Stimulated activated CD8-positive, alpha-beta memory T cell treated with anti-CD3 and anti-CD28 coated beads, Interleukin-4, amount 100 ng/mL, for 24 hours (primary cell): ENCODE measurements at places on chromosomes 2 and 18.

- no peak for DNase-seq
Observed at GRCh38 chr2:30255466-30256408, 24.4 kb downstream of the LBH start.

DNA sequence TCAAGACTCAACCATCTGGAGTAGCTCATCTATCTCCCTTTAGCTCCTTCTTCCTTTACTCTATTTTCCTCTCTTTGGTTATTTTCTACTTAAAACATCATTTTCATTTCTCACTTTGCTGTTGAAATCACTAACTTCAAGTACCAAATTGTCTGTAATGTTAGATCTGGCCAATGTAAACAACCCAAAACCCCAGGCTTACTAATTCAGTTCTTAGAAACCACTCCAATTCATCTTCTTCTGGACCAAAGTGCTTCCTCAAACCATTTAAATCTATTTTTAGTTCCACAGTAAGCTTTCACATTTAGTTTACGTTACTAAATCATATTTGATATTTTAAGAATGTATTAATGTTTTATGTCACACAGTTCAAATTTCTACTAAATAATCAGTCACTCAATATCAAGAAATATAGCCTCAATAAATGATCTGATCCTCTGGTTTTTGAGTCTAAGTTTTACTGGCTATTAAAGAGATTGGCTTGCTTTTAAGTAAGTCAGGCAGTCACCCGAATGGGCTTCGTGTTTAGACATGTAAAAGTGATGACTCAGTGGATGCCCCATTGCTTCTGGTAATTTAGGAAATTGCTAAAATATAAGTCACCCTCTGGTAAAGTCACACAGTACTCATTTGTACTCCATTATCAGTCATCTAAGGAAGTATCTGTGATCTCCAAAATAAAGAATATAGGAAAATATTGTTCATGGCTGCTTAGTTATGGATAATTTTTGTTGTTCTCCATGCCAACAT lies 527.2 kb upstream of the SOX11 start:
- no peak for DNase-seq

- DNase-seq = no peak
Observed at GRCh38 chr2:218149098-218149497, 17.7 kb downstream of the CXCR1 start.

DNA sequence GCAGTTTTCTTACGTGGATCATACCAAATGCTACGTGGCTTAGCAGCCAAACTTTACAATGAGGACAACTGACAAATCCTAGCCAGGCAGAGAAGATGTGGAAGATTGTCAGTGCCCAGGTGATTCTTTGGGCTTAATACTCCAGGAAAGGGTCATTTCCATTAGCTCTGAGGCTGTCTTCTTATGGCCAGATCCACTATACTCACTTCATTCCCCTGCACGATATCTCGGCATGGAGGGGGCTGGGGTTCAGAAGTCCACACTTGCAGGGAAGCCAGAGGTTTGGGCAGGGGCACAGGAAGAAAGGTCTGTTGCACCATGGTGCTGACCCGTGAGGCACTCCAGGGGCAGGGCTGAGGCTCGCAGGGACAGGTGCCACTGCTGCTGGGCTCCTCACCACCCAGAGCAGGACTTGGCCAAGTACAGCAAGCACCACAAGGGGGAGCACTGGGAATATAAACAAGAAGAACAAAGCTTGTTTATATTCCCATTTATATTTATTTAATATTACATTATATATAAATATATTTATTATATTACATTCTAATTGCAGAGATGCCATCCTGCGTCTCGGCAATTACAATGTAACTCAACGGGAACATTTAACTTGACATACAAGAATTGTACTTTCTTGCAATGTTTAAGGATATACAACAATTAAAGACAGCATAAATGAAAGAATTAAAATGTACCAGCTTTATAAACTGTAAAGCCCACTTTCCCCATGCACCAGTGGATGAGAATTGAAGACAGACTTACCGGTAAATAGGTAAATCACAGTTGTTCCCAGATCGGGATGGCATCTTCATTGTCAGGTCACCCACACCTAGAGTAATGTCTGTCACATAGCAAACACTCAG lies 27.2 kb downstream of the CLUL1 start:
- DNase-seq = peak; percentile 26
